ENCODE measurements at places on chromosomes 1 and 21. TPM values are rescaled to one million over a fixed set of nuclear protein-coding genes. Genes with fewer than 3 reads are reported as not detected.

The TRPM2 gene
- polyA plus RNA-seq: 0.37 TPM

The LRRC53 gene
- polyA plus RNA-seq: not detected

The PGLYRP4 gene
- not detected for polyA plus RNA-seq

The IFI44L gene
- polyA plus RNA-seq: 13.6 TPM

The FAM78B gene
- 0.33 TPM for polyA plus RNA-seq

The BACH1 gene
- 19.4 TPM for polyA plus RNA-seq
